ENCODE measurements at places on chromosomes 16 and 17.

- DNase-seq, result no peak
These were observed 15.7 kb upstream of the GPR139 start for GRCh38 chr16:20089246-20089965.

DNA sequence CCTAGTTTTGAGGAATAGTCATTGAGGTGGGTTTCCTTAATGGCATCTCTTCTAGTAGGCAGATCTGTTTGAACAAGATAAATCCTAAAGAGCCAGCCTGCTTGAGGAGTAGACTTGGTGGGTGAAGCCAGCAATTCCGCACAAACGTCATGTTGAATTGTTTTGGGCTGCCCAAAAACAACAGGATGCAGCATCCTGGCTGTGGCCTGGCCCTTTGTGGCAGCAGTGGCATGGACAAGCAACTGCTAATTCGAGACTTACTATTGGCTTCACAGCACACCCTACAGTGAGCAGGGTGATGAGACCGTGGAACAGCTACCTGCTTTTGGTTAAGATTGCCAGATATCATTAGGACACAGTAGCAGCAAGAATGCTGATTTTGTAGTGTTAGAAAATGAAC, 9.3 kb upstream of the VPS4A start:
- no peak for DNase-seq

GRCh38 chr16:50365791-50366575, 2.8 kb downstream of the BRD7 start:
- DNase-seq, result no peak

GRCh38 chr16:66842765-66843164, 1.4 kb upstream of the CA7 start:
- no peak for DNase-seq
